ENCODE measurements at places on chromosomes 12 and 14.
A peak's percentile ranks its signal among the peaks of the same experiment; 100 is the strongest.

GRCh38 chr12:28235015-28235414 lies 44.8 kb downstream of the CCDC91 start:
- no peak for DNase-seq

GRCh38 chr12:93616584-93617101 lies 44.2 kb downstream of the SOCS2 start:
- peak; percentile 24 for DNase-seq

DNA sequence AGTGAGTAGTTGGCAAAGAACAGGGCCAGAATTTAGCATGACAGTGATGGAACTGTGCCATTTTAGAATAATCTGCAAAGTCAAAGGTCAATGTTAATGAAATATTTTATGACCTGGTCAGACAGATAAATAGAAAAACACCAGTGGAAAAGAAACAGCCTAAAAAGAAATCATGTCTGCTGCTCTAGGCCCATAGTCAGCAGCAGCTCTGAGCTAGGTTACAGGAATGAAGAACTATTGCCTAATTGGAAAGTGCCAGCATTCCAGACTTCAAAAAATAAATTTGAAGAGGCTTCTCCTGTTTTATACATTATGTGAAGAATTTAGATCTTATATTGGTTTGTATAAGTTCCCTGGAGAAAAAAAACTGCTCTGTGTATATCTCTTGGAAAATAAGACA lies 9.8 kb downstream of the NPC2 start:
- no peak for DNase-seq

DNA sequence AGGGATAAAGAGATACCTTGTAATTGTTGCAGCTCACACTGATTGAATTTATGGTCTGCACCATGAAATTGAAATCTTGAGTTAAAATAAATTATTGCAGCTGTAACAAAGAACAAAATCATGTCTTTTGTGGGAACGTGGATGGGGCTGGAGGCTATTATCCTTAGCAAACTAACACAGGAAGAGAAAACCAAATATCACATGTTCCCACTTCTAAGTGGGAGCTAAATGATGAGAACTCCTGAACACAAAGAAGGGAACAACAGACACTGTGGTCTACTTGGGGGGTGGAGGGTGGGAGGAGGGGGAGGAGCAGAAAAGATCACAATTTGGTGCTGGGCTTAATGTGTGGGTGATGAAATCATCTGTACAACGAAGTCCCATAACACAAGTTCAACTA lies 22.6 kb downstream of the ERP27 start:
- DNase-seq = no peak

DNA sequence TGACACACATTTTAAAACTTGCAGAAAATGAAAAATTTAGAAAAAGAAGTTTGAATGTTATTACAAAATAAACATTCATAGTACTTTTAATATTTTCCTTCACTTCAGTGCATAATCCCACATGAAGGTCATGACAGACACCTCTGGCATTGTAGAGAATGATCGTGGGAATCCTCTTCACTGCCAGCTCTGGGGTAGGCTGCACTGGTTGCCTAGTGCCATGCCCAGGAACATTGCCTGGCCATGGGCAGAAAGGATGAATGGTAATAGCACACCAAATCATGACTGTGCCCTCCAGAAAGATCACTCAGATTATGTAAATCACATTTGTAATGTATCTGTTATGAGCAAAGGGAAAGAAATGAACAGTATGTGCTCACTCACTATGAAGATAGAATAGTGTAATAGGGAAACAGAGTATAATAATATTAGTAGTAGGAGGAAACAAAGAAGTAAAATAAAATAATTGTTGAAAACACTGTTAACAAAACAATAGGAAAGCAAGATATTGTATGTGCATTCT lies 161.6 kb downstream of the PLCZ1 start:
- no peak for DNase-seq

DNA sequence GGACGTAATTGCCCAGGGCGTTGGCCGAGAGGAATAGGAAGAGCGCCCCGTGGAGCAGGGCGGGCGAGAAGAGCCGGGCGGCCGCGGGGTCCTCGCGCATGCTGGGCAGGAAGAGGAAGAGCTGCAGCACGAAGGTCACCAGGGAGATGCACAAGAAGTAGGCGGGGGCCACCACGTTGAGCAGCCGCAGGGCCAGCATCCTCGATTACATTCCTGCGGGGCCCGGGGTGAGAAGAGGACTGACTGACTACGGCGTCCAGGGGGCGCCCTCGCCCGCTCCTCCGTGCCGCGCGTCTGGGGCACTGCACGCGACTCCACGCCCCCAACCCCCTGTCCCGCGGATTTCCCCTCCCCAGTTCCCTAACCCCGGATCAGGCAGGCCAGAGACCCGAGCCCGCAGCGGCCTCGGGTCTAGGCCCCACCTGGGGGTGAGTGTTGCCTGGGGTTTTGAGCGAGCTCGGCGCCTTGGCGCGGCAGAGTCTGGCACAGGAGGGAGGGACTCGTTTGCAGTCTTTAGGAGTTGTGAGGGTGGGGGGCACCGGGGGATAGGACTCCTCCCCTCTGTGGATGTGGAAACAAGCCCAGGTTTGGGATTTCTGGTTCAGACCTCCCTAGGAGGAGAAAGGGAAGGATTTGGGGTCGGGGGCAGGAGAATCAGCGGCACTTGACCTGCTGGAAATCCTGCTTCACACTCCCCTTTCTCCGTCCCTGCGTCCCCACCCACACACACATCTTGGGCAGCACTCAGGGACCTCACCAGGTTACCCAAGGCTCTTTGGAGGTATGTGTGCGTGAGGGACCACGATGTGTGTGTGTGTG lies 1.8 kb downstream of the ZDHHC22 start:
- no peak for DNase-seq

GRCh38 chr12:116539905-116540482 lies 19.2 kb upstream of the MAP1LC3B2 start:
- peak; percentile 80 for DNase-seq

DNA sequence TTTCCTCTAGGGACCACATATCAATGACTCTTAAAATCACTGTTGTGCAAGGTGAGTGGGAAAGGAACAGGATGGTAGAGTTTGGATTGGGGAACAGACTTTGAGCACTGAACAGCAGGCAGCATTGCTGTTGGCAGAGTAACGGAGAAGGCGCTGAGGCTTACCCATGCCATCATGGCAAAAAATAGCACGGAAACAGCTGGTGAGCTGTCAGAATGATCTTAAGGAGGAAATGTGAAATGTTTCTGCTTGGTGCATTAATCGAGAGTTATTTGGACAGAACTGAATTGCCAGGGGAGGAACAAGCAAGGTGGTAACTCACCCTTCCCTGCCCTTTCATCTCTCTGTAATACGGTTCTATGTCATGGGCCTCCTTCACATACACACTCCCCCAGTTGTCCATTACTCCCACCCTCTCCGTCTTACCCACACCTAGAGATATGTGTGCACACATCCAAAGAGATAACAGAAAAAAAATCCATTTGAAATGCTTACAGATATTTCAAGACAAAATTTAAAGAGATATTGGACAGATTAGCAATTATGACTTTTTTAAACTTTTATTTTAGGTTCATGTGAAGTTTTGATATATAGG lies 572.5 kb downstream of the DIO2 start:
- no peak for DNase-seq

- peak; percentile 86 for DNase-seq
Measured at GRCh38 chr12:78797196-78797931, 67.2 kb upstream of the SYT1 start.

Data from RPMI7951 (cell line).